Osteocyte (in vitro differentiated cells): ENCODE measurements at places on chromosomes 3 and 15. TPM values are rescaled to one million over a fixed set of nuclear protein-coding genes. Genes with fewer than 3 reads are reported as not detected.

Gene TRMT10C
- 18.2 and 19.7 TPM in 2 replicates for total RNA-seq

Gene CCDC12
- total RNA-seq, result 34.5 and 37.4 TPM in 2 replicates

Gene SLC35G2
- total RNA-seq, result 7.1 and 7.3 TPM in 2 replicates

Gene LRRC31
- not detected in 2 replicates for total RNA-seq

Gene IMPG2
- total RNA-seq, result 0.60 and 0.73 TPM in 2 replicates

Gene SSUH2
- not detected in 2 replicates for total RNA-seq

Gene CMTM7
- total RNA-seq, result 14.7 and 17.8 TPM in 2 replicates

Gene ATP13A4
- 0.27 TPM in 1 of 2 replicates, not detected in the other for total RNA-seq

GRCh38 chr3:178950676-178951075 lies 120.9 kb downstream of the ZMAT3 start:
- DNase-seq, result no peak
- H3K36me3 ChIP-seq, result no peaks in the 10 kb centered on the region
- peaks cover 11% of the 10 kb centered on the region for H3K27me3 ChIP-seq
- no peak overlapping the region for H3K27ac ChIP-seq

DNA sequence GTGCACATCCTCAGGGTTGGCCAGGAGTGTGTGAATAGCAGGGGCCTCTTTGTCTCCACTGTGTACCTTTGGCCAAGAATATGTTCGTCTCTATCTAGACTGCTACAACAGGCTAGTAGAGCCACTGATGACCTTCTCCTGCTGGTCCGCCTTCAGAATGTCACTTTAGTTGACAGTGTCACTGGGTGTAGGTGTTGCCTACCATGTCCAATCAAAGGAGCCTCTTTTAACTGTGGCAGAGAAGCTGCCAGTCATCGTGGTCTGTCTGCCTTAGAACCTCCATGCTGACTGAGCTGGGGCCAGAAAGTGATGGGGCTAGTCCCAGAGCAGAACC lies 40.1 kb downstream of the OXSR1 start:
- H3K4me1 ChIP-seq, result peaks cover 9% of the 10 kb centered on the region
- no peak for DNase-seq
- peaks cover 30% of the 10 kb centered on the region for H3K36me3 ChIP-seq
- H3K4me3 ChIP-seq, result no peak overlapping the region
- H3K27me3 ChIP-seq, result no peaks in the 10 kb centered on the region

DNA sequence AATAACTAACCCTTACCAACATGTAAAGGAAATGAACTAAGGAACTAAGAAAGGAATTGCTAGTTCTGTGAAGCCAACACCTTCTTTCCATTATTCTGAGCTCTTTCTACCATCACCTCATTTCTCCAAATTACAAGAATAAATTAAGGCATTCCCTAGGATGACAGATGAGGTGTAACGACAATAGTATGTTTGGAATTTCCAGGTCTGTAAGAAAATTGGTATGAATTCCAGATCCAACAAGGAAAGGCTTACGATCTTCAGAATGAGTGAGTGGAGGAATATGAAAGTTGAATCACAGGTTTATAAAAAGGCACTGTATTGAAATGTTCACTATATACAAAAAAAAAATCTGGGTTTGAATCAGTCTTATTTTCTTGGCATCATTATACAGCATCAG lies 4.5 kb upstream of the NANOGP8 start:
- DNase-seq, result no peak
- H3K4me1 ChIP-seq, result no peaks in the 10 kb centered on the region
- H3K27ac ChIP-seq, result no peak overlapping the region
- no peaks in the 10 kb centered on the region for H3K27me3 ChIP-seq
- H3K4me3 ChIP-seq, result no peak overlapping the region

- H3K27ac ChIP-seq, result no peak overlapping the region
- H3K4me3 ChIP-seq, result no peak overlapping the region
- peaks cover 2% of the 10 kb centered on the region for H3K4me1 ChIP-seq
- no peaks in the 10 kb centered on the region for H3K36me3 ChIP-seq
- no peaks in the 10 kb centered on the region for H3K27me3 ChIP-seq
These were observed 13.5 kb downstream of the NIPA1 start for GRCh38 chr15:22799902-22800301.

GRCh38 chr15:29844290-29844903 lies 22.1 kb upstream of the TJP1 start:
- DNase-seq, result no peak
- H3K4me3 ChIP-seq, result no peak overlapping the region
- H3K4me1 ChIP-seq, result peaks cover 26% of the 10 kb centered on the region
- H3K36me3 ChIP-seq, result peaks cover 8% of the 10 kb centered on the region
- H3K27ac ChIP-seq, result peak overlapping the region; percentile 64

- no peaks in the 10 kb centered on the region for H3K36me3 ChIP-seq
- no peak overlapping the region for H3K4me3 ChIP-seq
- peaks cover 6% of the 10 kb centered on the region for H3K27me3 ChIP-seq
- H3K27ac ChIP-seq, result no peak overlapping the region
These were observed 215.7 kb downstream of the POLQ start for GRCh38 chr3:121330118-121330517.

DNA sequence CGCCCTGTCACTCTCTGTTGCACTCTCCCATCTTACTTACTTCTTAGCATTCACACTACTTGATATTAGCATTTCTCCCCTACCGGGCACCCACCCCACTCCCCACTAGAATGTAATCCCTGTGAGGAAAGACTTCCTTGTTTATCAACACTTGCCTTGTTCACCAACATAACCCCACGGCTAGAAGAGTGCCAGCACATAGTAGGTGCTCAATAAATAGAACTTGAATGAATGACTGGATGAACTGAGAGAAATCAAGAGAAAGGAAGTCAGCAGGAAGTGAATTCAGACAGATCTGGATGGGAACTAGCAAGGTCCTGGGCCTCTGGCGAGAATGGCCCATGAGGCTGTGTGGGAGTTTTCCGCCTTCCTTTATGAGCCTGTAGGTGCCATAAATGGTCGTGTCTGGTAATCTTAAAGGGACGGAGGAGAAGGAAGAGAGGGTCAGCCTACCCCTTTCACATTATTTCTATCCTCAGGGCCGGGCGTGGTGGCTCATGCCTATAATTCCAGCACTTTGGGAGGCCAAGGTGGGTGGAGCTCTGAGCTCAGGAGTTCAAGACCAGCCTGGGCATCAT lies 42.4 kb upstream of the HERC1 start:
- H3K4me1 ChIP-seq, result no peaks in the 10 kb centered on the region
- H3K4me3 ChIP-seq, result no peak overlapping the region
- no peak for DNase-seq
- no peak overlapping the region for H3K27ac ChIP-seq
- no peaks in the 10 kb centered on the region for H3K36me3 ChIP-seq

- H3K36me3 ChIP-seq, result no peaks in the 10 kb centered on the region
- no peaks in the 10 kb centered on the region for H3K4me1 ChIP-seq
- H3K27ac ChIP-seq, result no peak overlapping the region
- no peak overlapping the region for H3K4me3 ChIP-seq
- peaks cover 8% of the 10 kb centered on the region for H3K27me3 ChIP-seq
These were observed 26.5 kb downstream of the TRAT1 start for GRCh38 chr3:108849075-108849474.

GRCh38 chr3:42314411-42314810 lies 48.4 kb upstream of the CCK start:
- peaks cover 4% of the 10 kb centered on the region for H3K27me3 ChIP-seq
- no peak overlapping the region for H3K27ac ChIP-seq
- no peak overlapping the region for H3K4me3 ChIP-seq
- DNase-seq, result no peak

GRCh38 chr15:25775317-25775912 lies 87.7 kb downstream of the ATP10A start:
- H3K27me3 ChIP-seq, result no peaks in the 10 kb centered on the region
- peaks cover 84% of the 10 kb centered on the region for H3K4me1 ChIP-seq
- peak overlapping the region; percentile 90 for H3K27ac ChIP-seq
- peak overlapping the region; percentile 54 for H3K4me3 ChIP-seq

DNA sequence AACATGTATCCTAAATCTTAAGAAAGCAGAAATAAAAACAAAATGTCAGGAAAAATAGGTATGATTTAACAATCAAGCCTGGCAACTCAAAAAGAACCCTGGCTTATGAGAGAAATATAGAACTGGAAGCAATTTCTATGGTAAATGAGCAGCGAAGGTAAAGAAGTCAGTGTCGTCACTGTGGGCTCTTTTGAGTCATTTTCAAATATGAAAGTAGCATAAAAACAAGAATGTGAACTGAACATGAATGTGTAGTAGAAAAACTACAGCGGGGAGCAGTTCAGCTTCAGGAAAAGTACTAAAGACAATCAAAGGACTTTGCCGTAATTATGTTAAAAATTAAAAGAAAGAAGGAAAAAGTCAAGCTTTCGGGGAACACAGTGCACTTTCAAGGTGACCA lies 17.5 kb downstream of the LSG1 start:
- H3K4me3 ChIP-seq, result no peak overlapping the region
- DNase-seq, result no peak
- no peaks in the 10 kb centered on the region for H3K27me3 ChIP-seq
- peaks cover 47% of the 10 kb centered on the region for H3K36me3 ChIP-seq
- no peaks in the 10 kb centered on the region for H3K4me1 ChIP-seq

DNA sequence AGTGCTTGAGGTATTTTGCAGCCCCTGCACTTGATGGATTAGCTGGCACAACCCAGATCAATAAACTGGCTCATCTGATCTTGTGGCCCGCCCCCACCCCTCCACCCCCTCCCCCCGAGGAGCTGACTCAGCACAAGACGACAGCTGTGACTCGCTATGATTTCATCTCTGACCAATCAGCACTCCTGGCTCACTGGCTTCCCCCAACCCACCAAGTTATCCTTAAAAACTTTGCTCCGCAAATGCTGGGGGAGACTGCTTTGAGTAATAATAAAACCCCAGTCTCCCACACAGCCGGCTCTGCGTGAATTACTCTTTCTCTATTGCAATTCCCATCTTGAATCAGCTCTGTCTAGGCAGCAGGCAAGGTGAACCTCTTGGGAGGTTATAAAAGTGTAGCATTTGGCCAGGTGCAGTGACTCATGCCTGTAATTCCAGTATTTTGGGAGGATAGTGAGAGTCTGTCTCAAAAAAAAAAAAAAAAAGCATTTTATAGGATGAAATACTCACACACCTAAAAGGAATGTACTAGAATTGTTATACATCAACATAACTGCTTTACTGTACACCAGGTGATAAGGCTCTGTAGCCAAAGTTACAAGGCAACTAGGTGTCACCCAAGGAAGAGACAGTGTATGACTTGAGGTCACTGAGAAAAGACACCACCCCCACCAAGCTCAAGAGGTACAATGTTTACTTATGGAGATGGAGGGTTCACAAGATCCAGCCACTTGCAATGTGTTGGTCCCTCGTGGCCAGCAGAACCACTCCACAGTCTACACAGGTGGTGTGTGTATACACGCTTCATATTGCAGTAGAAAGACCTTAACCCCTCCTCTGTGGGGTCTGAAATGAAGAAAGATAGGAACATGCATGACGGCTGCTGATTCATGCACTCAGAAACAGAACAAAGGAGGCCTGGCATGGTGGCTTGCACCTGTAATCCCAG lies 8.6 kb downstream of the ZNF445 start:
- H3K4me3 ChIP-seq, result no peak overlapping the region
- peaks cover 20% of the 10 kb centered on the region for H3K4me1 ChIP-seq
- H3K27ac ChIP-seq, result no peak overlapping the region
- no peaks in the 10 kb centered on the region for H3K27me3 ChIP-seq
- DNase-seq, result peak; percentile 34

DNA sequence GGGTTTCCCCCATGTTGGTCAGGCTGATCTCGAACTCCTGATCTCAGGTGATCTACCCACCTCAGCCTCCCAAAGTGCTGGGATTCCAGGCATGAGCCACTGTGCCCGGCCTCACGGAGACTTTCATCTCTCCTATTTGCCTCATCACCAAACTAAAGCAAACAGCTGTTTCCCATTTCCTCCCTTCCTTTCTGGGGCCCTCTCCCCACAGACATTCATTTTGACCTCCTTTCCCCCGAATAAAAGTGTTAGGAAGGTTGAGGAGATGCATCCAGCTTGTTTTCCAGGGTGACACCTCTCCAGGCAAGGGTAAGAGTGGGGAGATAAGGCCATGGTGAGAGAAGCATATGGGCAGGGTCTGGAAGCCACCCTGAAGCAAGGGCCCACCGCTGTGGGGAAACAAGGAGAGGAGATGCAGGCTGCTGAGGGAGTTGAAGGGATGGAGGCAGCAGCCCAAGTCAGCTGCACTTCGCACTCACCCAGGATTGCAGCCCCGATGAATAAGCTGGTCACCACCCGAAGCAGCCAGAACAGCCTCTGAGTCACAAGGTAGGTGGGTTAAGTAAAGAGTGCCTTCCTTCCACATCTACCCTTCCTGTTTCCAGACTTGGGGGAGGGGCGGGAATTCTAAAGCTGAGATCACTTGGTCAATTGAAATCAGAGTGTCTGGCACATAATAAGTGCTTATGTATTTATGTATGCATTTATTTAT lies 7.7 kb downstream of the DUOXA2 start:
- no peaks in the 10 kb centered on the region for H3K36me3 ChIP-seq
- H3K4me3 ChIP-seq, result no peak overlapping the region
- H3K27me3 ChIP-seq, result peaks cover 28% of the 10 kb centered on the region

DNA sequence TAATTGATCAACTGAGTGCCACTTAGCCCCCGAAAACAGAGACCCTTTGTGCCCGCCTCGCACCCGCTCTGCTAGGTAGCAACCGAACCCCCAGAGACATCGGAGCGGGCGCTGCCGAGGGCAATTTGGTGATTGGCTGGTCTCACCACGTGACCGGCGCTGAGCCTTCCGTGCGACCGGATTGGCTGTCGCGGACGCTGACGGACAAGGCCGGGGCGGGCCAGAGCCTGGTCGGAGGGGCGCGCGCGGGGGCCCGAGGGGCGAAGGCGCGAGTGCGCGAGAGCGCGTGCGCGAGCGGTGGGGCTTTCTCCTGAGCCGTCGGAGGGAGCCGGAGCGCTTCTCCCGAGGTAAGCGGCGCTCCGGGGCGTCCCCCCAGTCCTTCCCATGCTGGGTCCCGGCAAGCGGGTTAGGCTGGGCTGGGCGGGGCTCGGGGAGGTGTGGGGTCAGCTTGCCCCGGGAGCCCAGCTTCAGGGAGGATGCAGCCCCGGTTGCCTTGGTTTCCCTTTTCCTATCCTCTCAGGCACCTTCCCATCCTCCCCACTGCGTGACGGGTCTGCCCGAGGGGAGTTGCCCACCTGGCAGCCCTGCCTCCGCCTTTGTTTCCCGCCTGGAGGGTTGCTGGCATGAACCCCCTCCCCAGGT lies at the start of gene TMEM108:
TMEM108 (plus strand) TSS at position 303 of the 642 bp plus-strand sequence.
- peaks cover 64% of the 10 kb centered on the region for H3K27me3 ChIP-seq
- H3K4me1 ChIP-seq, result peaks cover 15% of the 10 kb centered on the region
- no peak within 1 kb of the TSS for H3K27ac ChIP-seq
- peak within 1 kb of the TSS; percentile 69 for H3K4me3 ChIP-seq
- peak; percentile 92 for DNase-seq

DNA sequence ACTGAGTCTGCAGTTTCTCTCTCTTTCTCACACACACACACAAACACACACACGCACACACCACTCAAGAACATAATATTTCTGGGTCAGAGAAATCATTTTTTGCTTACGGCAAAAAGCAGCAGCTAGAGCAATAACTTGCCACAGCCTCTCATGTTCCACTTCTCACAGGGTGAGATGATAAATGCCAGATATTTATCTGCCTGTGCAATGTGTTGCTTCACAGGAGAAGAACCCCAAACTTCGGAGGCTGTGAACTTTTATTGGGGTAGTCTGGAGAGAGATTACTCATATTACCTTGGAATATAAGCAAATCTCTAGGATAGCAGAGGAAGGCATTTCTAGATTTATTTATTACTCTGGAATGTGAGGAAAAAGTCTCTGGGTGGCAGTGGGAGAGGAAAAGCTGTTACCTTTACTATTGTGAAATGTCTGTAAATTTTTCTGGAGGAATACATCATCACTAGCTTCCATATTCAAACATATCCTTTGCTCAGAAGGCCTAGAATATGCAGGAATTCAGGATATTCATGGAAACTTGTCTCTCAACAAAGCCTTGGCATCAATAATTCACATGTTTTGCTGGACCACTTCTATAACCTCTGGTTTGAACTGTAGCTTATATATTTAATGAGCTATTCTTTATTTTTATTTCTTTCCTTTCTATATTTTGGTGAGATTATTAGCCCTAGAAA lies 369.2 kb downstream of the NSUN3 start:
- no peak for DNase-seq
- H3K27ac ChIP-seq, result no peak overlapping the region
- peaks cover 17% of the 10 kb centered on the region for H3K4me1 ChIP-seq
